ENCODE measurements at places on chromosomes 7 and 10. TPM values are rescaled to one million over a fixed set of nuclear protein-coding genes. Genes with fewer than 3 reads are reported as not detected.

- peak; percentile 44 for DNase-seq
These were observed 20.7 kb upstream of the GRID1 start for GRCh38 chr10:86387178-86387794.

DNA sequence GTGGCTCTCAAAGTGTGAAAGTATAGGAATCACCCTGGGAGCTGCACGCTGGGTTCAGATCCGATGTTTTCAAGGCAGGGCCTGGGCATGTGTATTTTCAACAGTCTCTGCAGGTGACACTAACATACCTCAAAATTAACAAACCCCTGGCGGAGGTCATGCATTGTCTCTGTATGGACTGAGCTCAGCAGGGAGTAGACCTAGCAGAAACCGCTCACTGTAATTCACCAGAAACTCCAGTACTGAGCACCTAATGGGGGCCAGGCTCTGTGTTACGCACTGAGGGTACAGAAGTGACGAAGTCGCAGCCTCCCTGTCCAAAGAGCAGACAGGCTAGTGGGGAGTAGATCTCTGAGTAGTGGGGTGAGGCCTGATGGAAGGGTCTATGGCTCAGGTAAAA lies 5.6 kb downstream of the STRA8 start:
- DNase-seq: no peak

- DNase-seq: no peak
These were observed 448.2 kb downstream of the DNAJB6 start for GRCh38 chr7:157784979-157785441.

DNA sequence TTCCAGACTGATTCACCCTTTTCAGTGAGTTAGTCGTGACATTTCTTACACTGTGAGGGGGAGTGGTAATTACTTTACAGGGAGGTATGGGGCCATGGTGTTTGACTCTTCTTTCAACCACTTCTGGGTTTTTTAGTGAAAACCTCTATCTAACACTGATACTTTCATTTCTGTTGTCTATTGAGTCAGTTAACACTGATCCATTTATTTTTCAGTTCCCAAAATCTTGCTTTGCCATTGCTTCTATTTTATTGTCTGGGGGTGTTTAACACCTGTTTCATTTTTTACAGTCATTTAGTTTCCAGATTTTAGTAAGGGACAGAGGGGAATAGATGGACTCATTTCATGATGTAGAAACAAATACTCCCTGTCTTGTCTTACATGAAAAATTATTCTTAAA lies 61.5 kb downstream of the HELLS start:
- no peak for DNase-seq

DNA sequence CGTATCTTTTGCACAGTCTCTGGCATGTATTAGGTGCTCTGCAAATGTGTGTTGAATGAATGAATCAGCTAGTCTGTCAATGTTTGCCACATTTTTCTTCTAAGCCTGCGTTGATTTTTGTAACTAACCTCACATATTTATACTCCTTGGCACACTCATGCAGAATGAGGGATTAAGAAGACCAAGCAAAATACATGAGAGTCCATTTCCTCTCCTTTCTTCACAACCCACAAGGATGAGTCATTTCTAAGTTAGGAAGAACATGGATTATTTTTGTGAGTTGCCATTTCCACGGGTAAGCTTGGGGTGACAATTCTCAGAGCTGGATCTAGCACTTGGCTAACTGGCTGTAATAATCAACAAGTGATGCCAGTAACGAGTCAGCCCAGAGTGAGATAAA lies 158.8 kb downstream of the TWIST1 start:
- DNase-seq: no peak

- DNase-seq: no peak
These were observed 40.9 kb downstream of the PDSS1 start for GRCh38 chr10:26738301-26738911.

Gene CPXM2
- 8.5 TPM for total RNA-seq

Gene NODAL
- not detected for total RNA-seq

Gene OR13A1
- not detected for total RNA-seq

Data from right atrium auricular region (tissue), 2 donors.